Tibial nerve (tissue), 4 donors: ENCODE measurements at places on chromosomes 12 and 14. TPM values are rescaled to one million over a fixed set of nuclear protein-coding genes. Genes with fewer than 3 reads are reported as not detected.

GRCh38 chr14:90510159-90510558, 113.3 kb downstream of the CALM1 start:
- DNase-seq, result no peak

- DNase-seq, result no peak
These were observed 49.9 kb upstream of the FOXN3 start for GRCh38 chr14:89466944-89467343.

GRCh38 chr14:37122919-37123639, 49.3 kb downstream of the SLC25A21 start:
- DNase-seq, result no peak

- DNase-seq, result no peak
These were observed 85.4 kb upstream of the ETV6 start for GRCh38 chr12:11563785-11564739.

MIP gene
- total RNA-seq, result not detected

DNA sequence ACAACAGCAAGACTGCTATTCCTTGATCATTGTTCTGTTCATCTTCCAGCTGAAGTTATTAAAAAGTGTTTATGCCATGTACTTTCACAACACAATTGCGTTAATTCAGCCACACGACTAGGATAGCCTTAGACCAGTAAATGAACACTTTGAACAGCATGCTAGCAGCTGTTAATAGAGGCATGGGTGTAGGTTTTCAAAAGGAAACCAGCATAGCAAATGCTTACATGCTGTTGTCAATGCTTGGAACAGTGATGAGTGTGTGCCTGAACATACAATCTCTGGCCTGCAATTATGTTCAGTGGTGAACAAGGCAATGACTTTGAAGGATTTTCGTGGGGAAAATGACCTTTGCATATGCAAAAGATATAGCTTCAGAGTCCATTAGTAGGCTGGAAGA, 127.4 kb upstream of the RBM19 start:
- DNase-seq, result no peak

DNA sequence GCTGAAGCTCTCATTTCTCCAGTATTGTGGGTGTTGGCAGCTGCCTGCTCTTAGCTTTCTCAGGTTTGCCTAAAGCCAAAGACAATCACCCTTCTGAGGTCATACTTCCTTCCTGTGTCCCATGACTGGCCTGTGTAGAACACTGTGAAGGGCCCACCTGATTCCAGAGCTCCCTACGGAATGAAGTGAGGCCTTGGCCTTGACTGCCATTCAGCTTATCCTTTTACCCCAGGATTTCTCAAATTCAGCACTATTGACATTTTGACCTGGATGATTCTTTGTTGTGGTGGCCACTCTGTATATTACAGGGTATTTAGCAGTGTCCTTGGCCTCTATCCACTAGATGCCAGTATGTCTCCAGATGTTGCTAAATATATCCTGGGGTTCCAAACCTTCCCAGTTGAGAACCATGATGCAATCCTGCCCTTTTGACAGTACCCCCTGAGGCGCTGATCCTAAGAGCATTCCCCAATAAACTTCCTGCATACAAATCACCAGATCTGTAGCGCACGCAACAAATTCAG, 112.3 kb upstream of the KRR1 start:
- DNase-seq, result no peak

DNA sequence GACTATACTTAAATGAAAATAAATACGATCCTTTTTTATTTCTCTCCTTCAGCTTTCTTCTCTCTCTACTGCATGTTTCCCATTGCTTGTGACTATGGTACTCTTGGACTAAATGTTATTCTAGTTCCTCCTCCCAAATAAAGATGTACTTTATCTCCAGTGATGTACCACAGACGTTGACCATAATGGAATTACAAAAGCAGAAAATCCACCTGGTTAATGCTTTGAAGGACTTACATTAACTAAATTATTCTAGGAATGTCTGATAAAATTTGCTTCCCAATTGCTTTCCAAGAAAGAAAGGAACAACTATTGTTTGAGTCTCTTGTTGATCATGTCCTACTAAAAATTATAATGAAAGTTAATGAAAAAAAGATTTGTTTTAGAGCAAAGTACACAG, 71.8 kb downstream of the NTN4 start:
- no peak for DNase-seq

DNA sequence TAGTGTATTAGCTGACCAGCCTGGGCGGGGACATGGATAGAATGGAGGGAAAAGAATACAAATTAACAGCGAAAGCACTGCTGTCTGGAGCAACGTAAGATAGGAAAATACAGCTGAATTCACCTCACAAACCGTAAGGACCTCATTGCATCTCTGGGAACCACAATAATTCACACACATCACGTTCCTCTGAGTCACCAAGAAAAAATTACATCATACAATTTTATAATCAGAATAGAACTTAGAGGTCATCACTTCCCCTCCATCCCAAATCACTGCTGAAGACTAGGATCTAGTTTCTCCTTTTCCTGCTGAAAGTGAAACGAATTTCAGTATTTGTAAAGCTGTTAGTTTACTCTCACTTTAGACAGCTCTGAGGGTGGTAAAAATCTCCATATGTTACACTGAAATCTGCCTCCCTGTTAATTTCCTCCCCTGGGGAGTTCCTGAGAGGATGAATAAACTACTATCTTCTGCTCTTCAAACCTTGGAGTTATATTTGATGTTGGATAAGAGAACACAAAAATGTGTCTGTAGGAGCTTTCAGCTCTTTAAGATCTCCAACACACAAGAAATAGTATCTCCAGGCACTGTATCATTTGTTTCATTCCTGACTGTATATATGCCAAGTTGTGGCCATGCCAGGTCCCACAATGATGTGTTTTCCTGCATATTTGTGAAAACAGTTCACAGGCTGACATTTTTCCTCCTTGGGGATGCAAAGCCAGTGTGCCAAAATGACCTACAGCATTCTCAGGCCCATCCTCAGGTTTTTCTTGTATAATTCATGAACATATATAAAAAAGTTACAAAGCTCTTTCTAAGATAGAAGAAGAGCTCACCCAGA, 63.8 kb upstream of the SSTR1 start:
- no peak for DNase-seq

TMEM263 gene
- 29.4 TPM for total RNA-seq

DNA sequence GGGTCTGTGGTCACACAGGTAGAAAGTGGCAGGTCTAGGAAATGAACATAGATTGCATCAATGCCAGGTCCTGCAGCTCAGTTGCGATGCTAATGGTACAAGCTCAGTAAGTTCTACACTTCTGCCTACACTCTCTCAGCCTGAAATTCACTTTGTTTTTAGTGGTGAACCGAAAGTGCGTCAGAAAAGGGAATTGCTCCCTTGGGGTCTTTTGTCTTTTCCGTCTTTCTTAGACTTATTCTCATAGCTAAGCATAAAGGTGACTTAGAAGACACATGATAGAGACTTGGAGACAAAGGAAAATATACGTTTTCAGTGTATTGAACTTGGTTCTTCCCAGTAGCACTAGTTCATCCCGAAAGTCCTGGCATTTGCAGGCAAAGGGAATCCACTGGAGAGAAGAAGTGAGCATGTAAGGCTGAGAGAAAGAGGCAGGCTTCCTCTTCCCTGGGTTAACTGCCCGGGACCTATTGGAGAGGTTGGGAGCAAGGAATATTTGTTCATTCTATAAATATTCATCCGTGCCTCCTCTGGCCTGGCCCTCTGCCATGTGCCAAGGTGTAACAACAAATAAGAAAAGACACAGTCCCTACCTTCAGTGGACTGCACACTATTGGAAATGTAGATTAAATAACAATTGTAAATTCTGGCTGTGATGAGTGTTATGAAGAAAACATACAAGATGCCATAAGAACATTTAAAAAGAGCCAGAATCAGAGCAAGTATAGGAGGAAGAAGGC, 785.8 kb downstream of the MED13L start:
- no peak for DNase-seq

DNA sequence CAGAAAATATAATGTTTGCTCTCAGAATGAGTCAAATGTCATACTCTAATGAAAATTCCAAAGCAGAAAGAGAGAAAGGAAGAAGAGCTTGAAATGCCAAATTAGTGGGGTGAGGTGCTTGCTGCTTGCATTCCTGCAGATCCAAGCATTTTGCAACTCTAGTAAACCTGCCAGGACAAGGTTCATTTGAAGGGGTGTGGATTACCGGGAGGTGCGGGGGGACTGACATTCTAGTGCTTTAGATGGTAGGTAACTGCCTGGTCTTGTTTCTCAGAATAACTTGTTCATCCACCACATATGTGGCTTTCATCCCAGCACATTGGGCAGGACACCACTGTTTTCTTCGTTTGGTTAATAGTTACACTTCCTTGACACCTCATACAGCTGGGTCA, 144.4 kb downstream of the AKAP6 start:
- DNase-seq, result peak; percentile 19

GRCh38 chr14:20382526-20382925, 30.8 kb downstream of the TEP1 start:
- no peak for DNase-seq

DNA sequence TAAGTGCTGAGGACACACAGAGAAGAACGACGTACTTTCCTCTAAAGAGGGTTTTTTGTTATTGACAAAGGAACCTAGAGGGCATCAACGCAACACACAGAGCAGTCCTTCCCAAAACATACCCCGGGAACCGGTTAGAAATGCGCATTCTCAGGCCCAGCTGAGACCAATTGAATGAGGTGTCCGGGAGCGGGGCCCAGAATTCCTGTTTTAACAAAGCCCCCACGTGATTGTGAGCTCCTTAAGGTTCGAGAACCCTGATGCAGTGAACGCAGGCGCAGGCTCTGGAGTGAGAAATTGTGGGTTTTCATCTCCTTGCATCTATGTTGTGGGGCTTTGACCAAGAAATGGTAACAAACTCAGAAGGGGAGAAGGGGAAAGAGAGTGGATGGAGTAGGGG, 51.0 kb upstream of the TBX3 start:
- DNase-seq, result no peak

SPIC gene
- not detected for total RNA-seq

GRCh38 chr14:49679271-49679670, 8.7 kb downstream of the POLE2 start:
- DNase-seq, result no peak

- DNase-seq, result no peak
These were observed 9.4 kb downstream of the KCNA1 start for GRCh38 chr12:4918950-4919660.

RNASE4 gene
- total RNA-seq, result 137 TPM

- DNase-seq, result no peak
These were observed 204.6 kb downstream of the TSPAN9 start for GRCh38 chr12:3281588-3282383.

GRCh38 chr12:131100031-131100674, 146.4 kb downstream of the ADGRD1 start:
- DNase-seq, result no peak

DNA sequence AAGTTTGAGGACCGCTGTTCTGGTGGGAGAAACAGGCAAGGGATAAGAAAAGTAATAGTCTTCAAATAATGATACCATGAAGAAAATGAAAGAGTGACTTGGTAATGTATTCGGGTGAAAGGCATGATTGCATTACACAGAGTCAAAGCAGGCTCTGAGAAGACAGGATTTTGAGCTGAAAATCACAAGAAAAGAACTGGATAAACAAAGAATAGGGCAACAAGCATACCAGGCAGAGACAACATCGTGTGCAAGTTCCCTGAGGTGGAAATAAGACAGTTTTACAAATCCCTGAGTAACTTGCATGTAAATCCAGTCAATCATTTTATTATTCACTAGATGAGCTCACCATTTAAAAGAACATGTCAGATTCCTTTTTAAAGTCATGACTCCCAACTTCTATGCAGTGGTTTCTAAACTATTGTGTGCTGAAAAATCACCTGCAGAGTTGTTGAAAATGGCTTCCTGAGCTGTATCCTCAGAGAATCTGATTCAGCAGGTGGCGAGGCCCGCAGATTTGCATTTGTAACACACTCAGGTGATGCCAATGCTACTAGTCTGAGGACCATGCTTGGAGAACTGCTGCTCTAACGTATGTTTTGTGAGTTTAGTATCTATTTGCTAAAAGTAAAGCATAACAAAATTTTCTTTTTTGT, 133.0 kb upstream of the ABCD2 start:
- DNase-seq, result no peak

DNA sequence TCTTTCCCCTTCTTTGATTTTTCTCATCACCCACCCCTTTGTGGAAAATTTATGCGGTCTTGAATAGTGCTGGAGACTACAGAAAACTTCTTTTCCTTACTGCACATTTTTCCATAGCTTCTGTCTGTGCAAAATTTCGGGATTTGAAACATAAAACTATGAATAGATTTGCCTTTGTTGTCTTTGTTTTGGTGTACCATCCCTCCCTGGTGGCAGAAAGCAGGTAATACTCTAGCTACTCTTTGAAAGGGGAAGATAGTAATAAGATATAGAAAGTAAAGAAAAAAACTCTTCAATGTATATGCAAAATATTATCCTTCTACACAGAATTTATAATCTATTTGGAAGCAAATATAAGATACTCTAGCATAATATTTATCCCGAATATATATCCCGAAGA, 79.1 kb upstream of the LMO3 start:
- no peak for DNase-seq

- no peak for DNase-seq
These were observed 64.8 kb upstream of the TMEM260 start for GRCh38 chr14:56514663-56515371.

DNA sequence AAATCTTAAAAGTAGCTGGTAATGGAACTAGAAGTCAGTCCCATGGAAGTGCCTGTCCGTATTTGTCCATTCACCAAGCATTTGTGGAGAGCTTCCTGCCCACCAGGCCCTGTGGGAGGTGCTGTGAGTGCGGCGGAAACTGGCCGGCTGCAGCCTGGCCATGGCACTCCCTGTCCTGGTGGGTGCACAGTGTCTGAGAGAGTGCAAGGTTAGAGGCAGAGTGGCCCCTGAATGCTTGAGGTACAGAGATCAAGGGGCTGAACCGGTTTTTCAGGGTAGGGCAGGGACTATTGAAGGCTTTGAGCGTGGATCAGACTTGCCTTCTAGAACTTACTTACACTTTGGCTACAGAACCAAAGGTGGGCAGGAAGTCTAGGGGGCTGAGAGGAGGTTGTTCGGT, 92.9 kb downstream of the ESR2 start:
- DNase-seq, result no peak

DNA sequence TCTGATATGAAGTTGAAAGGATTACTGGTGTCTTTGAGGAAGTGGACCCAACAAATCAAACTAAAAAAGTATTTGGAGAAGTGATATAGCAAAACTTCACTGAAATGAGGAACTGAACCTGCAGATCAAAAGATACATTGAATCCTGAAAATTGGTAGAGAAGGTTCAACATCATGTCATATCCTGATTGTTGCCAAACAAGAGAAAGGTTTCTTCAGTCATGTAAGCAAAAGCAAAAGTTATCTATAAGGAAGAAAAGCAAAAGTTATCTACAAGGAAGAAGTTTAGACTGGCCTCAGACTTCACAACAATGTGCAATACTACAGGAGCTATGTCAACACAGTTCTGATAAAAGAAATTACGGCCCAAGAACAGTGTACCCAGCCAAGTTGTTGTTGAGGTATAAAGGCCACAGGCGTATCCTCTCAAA, 142.7 kb downstream of the RAD51B start:
- no peak for DNase-seq

DNA sequence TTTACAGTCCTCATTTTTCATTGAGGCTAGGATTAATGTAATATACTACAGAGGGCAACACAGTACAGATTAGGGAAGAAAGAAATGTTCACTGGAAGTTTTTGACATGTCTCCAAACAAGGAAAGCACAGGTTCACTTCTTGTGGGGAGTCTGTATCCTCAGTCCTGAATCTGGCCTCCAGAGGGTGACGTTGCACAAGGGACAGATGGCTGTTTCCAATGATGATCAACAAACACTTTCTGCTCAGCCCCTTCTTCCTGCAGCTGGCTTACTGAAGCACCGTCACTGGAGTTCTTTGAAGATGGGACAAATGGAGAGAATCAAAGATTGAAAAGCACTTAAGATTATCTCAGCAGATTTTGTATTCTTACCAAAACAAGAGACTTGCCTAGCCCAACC, 123.3 kb upstream of the OR4E1 start:
- DNase-seq, result no peak
